ENCODE measurements at places on chromosomes 5 and 9.

GRCh38 chr9:21560281-21560745 lies 78.2 kb upstream of the IFNE start:
- DNase-seq, result no peak

- DNase-seq, result no peak
Measured at GRCh38 chr9:89774858-89775370, 170.1 kb downstream of the GADD45G start.

GRCh38 chr9:93964685-93965084 lies 9.5 kb upstream of the BARX1 start:
- DNase-seq, result no peak

DNA sequence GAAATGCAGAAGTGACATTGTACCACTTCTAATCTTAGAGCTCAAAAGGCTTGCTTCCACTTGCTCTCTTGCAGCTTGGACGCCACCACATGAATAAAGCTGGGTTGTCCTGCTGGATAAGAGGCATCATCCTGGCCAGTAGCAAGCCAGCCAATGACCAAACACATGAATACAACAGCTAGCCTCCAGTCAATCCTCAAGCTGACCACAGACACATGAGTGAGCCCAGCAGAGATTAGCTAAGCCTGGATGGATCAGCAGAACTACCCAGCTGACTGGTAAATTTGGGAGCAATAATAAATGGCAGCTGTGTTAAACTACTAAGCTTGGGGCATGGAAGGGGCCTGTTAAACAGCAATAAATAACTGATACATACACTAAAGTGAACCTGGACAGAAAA lies 121.1 kb upstream of the SLC12A2 start:
- no peak for DNase-seq

- DNase-seq, result no peak
Measured at GRCh38 chr5:77806213-77806843, 30.2 kb upstream of the TBCA start.

DNA sequence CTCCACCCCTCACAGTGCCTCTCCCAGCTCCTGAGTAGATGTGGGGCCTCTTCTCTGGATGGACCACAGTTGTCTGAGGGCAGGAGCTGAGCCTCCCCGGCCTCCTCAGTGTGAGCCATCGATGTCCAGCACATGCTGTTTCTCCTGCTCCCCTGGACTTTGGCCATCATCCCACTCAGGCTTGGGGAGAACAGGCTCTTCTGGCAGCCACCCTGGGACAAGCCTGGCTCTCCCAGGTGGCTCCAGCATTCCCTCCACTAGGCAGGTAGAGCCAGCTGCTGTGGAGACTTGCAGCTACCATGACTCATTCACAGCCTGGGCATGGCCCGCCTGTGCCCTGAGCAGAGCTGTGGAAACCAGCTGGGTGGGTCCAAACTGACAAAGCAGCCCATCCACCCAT lies 77.0 kb downstream of the CSNK1A1 start:
- DNase-seq, result no peak

- DNase-seq, result no peak
Measured at GRCh38 chr5:39394946-39395345, 29.8 kb downstream of the DAB2 start.

DNA sequence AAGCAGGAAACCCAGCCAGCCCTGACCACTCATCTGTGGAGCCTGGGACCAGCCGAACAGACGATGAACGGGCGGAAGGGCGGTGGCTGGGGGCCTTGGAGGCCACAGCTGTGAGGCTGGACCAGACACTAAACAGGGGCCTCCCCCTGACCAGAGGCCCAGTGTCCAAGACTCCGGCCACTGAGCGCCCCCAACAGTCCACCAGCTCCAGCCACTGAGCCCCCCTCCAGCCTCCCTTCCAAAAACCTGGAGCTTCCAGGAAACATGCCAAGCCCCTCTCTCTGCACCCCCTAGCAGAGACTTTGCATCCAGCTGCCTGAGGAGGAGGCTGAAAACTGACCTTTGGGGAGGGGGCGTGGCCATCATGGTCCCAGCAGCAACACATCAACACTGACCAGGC lies 23.2 kb downstream of the CNTFR start:
- no peak for DNase-seq

DNA sequence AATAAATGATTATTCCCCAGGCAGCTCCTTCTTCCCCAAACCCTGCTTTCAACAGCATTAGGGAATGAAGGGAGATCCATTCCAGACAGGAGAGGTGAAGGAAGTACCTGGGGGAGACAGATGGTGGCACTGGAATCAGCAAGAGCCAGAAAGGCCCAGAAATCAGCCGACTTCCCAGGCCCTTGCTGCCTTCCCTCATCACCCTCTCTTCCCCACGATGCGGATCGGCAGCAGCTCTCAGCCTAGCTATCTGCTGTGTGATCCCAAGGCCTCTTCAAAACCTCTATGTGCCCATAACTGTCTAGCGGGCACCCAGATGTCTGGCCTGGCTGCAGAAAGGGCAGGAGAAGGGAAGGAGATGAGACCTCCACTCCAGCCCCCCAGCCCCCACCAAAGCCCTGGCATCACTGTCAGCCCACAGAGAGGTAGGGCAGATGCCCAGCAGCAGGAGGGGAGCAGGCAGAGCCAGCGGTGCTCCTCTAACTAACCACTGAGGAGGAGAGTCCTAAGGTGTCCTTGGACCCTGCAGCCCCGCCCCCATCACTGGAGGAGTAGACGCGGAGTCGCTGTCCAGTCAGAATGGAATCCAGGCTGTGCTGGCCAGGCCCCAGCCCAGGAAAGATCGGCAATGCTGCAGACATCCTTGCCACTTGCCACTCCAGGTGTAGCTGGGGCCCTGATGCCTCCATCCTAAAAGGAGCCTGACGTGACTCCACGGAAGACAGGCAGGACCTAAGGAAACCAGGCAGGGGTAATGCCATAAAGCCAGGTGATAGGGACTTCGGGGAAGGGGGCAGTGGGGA lies 12.7 kb downstream of the CNTFR start:
- no peak for DNase-seq

DNA sequence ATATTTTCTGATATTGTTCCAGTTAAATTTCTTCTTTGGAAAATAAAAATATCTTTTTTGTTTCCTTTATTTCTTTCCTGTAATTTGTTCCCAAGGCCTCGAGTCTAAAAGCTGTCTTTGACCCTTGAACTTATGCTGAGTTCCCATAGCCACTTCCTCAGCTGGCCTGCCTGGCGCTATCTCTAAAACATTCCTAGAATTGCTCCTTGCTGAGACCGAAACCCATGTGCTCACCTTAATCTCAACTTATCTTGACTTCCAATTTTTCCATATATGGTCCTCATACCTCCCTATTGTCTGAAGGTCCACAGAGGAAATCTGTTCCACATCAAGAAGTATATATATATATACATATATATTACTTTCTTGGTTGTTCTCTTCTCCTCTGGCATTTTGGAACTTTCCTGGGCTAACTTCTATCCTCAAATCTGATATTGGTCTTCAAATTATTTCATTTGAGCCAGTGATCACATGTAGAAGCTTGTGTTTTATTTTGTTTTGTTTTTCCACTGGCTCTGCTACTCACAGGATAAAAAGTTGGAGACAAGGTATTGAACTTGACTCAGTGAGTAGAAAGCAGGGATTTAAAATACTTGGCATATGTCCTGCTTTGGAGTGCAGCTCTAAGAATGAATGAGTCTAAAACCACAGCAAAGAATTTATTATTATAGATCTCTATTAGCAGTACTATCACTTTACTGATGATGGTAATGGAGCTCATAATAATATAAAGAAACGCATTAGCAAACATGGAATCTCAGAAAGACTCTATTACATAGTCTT lies 45.2 kb downstream of the ENC1 start:
- DNase-seq, result no peak

- peak; percentile 54 for DNase-seq
Measured at GRCh38 chr9:93302586-93303257, 118.8 kb downstream of the WNK2 start.

- DNase-seq, result no peak
Measured at GRCh38 chr5:136081217-136081591, 51.4 kb upstream of the SMAD5 start.

GRCh38 chr5:124421584-124421983 lies 324.9 kb downstream of the ZNF608 start:
- no peak for DNase-seq

DNA sequence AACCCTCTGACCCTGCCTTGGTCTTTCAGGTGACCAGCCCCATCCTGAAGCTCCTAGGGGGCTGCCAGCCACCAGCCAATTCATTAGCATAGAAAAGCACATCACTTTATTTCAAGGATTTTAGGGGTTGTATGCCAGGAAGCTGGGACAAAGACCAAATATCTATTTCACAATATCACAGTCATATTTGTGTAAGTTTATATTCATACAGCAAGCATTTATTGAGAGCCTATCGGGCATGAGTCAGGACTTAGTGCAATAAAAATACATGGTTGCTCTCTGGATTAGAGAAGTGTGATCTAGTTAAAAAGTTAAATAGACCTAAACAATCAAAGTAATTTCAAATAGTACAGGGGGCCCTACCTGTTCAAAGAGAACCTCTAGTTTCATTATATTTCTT lies 113.8 kb downstream of the ERCC6L2 start:
- no peak for DNase-seq

DNA sequence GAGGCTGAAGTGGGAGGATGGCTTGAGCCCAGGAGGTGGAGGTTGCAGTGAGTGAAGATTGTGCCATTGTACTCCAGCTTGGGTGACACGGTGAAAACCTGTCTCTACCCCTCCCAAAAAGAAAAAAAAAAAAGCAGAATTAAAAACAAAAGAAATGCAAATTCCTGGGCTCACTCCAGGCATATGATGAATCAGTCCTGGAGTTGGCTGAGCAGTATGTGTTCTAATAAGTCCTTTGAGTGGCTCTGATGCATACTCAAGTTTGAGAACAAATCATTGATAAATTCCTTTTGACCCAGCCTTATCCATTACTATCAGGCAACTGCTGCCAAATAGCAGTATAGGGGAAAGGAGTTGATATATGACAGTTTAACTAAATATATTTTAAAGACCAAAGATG lies 28.3 kb downstream of the UHRF2 start:
- DNase-seq, result no peak

DNA sequence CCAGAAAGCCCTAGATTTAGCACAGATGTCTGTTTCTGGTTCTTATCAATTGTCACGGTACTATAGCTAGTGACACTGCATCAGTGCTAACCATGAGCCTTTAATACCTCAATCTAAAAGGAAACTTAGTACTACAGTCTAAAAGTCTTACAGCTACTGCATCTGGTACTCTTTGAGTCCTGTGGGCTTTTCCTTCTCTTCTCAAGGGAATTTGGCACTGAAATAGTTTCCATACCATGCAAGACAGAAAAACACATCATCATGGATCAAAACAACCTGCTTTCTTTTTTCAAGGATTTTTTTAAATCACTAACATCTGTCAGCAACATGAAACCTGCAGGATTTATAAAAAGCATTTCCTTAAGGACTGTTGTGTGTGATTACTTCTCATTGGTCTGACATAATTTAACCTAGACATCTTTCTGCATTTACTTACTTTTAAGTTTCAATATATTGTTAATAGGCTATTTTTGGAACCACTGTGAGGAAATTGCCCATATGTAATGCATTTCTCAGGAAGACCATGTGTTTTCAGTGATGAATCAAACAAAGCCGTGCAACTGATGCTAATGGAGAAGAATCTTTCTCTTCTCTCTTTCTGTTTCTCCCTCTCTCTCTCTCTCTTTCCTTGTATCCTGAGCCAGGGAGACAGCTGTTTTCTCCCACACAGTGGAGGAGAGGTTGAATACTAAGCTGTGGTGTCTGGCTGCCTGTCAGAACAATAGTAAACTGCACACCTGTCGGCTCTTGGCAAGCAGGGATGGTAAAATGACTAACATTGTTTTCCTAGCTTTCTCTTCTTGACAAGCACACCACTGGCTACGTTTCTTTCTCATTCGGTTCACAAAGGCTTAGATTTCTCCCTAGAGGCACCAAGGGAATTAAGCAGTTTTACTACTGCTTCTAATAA lies 273.4 kb downstream of the CSNK1G3 start:
- peak; percentile 81 for DNase-seq

- no peak for DNase-seq
Measured at GRCh38 chr9:99049228-99049627, 55.7 kb upstream of the TGFBR1 start.

- no peak for DNase-seq
Measured at GRCh38 chr9:110146373-110146772, 61.6 kb downstream of the C9orf152 start.

GRCh38 chr5:110478895-110479294 lies 247.6 kb downstream of the TMEM232 start:
- no peak for DNase-seq

DNA sequence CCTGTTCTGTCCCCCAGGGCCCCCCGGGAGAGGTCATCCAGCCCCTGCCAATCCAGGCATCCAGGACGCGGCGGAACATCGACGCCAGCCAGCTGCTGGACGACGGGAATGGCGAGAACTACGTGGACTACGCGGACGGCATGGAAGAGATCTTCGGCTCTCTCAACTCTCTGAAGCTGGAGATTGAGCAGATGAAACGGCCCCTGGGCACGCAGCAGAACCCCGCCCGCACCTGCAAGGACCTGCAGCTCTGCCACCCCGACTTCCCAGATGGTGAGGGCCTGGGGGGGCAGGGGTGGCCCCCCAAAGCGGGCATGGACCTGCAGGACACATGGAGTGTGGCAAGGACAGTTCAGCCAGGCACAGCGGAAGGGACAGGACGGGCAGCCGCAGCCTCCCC lies 56.0 kb upstream of the FCN2 start:
- no peak for DNase-seq

DNA sequence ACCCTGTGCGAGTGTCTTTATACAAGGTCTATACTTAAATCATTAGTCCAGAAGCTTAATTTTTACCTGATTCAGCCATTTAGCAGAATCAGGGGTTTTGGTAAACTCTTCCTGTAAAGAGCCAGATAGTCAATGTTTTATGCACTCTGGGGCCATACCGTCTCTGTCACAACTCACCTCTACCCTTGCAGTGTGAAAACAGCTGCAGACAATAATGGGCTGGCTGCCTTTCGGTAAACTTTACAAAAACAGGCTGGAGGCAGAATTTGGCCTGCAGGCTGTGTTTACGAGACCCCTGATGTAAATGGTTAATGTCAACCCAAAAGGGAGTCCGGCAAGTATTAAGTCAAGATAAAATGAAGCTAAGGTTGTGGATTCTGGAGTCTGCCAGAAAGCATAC lies 32.8 kb downstream of the SMARCA2 start:
- no peak for DNase-seq

DNA sequence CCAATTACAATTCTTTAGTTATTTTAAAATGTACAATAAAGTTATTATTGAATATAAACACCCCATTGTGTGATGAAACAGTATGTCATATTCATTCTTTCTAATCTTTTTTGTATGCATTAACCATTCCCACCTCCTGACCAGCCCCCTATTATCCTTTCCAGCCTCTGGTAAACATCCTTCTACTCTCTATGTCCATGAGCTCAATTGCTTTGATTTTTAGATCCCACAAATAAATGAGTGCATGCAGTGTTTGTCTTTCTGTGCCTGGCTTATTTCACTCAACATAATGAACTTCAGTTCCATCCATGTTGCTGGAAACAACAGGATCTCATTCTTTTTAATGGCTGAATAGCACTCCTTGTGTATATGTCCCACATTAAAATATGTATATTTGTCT lies 1858.9 kb upstream of the C9orf72 start:
- no peak for DNase-seq

- no peak for DNase-seq
Measured at GRCh38 chr9:13589034-13589737, 309.7 kb upstream of the MPDZ start.

Data from SK-N-DZ (cell line).